Activated naive CD8-positive, alpha-beta T cell treated with anti-CD3 and anti-CD28 coated beads for 36 hours (primary cell): ENCODE measurements at places on chromosomes 12 and 14. TPM values are rescaled to one million over a fixed set of nuclear protein-coding genes. Genes with fewer than 3 reads are reported as not detected.

The GPATCH2L gene
- 36.1 TPM for total RNA-seq

DNA sequence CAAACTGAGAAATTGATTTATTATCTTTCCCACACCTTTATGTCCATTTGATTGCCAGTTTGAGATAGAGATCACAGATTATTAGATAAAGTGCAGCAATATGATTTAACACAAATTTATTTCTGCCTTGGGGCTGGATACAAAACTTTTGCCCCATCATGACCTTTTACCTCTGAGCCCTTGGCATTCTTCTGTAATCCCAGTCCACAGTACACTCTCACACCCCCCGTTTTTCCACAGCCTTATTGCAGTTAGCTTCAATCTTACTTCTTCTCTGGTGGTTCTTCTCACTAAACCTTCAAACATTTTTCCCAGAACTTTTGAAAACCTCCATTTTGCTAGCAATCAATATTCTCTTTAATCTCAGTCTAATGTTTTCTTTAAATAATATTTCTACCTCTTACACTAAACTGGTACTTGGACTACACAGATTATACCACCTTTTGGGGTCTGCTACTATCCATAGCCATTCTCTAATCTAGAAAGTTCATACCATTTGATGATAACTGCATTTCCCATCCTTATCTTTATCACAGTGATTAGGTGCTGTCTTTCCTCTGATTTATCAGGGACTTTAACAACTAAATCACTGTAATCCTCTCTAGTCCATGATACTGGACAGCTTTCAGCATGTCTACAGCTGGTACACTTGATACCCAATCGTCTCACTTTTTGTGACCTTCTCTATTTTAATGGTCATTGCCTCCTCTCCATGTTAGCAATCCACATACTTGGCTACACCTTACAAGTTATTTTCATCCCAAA is 186.7 kb upstream of the PDE3A start:
- no peak for DNase-seq
- no peaks in the 10 kb centered on the region for H3K27me3 ChIP-seq
- H3K36me3 ChIP-seq = no peaks in the 10 kb centered on the region
- no peaks in the 10 kb centered on the region for H3K4me1 ChIP-seq
- no peak overlapping the region for H3K27ac ChIP-seq
- no peak overlapping the region for H3K4me3 ChIP-seq

The SRGAP1 gene
- total RNA-seq = 0.18 TPM

DNA sequence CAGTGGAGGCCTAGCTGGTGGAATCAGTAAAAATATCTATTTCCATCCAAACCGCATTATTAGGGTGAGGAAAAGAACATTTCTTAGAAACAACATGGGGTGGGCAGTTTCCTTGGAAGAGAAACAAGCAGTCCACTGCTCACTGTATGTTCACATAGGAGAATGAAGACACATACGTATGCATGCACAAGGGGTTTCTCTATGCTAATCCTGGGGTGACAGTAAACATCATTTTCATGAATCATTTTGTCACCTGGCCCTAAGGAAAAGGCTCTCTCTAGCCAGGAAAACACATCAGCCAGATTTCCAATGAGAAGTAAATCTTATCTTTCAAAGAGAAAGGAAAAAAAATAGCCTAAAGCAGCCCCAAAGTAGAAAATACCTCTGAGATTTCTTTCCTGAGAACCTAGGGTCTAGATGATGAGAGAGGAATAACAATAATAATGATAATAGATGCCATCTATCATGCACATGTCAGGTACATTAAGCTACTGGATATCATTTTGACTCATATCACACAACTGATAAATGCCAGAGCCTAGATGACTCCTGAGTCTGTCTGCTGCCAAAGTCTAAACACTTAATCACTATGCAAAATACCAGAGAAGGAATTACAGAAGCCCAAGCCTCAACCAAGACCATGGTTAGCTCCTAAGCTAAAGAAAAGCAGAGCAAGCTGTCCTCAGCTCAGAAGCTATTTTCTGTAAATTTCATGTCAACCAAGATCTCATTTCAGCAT is 520.5 kb upstream of the TMPO start:
- no peaks in the 10 kb centered on the region for H3K36me3 ChIP-seq
- no peak overlapping the region for H3K27ac ChIP-seq
- H3K4me3 ChIP-seq = no peak overlapping the region
- peaks cover 3% of the 10 kb centered on the region for H3K27me3 ChIP-seq

DNA sequence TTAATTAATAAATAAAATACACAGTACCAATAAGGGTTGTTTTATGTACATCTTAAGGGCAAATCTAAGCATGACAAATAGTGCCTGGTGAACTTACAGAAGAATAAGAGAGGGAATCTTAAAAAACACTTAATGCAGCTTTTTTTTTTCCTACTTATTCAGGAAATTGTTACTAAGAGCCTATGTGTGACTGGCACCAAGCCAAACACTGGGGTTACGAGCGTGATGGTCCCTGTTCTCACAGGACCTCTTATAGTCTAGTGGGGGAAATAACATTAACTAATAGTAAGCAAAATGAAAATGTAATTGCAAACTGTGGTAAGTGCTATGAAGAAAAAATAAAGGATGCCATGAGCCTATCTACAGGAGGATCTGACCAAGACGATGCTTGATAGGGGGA is 53.6 kb downstream of the RTN1 start:
- H3K27me3 ChIP-seq = peaks cover 11% of the 10 kb centered on the region
- no peak overlapping the region for H3K4me3 ChIP-seq
- no peak for DNase-seq
- no peaks in the 10 kb centered on the region for H3K4me1 ChIP-seq
- H3K36me3 ChIP-seq = no peaks in the 10 kb centered on the region
- no peak overlapping the region for H3K27ac ChIP-seq

GRCh38 chr12:116141110-116141832 is 136.2 kb downstream of the MED13L start:
- DNase-seq = no peak
- no peak overlapping the region for H3K4me3 ChIP-seq
- peaks cover 4% of the 10 kb centered on the region for H3K36me3 ChIP-seq

The SLC25A47 gene
- not detected for total RNA-seq

The HNF1A gene
- total RNA-seq = not detected

GRCh38 chr12:64933791-64934190 is 109.3 kb downstream of the TBC1D30 start:
- H3K27me3 ChIP-seq = peaks cover 35% of the 10 kb centered on the region

DNA sequence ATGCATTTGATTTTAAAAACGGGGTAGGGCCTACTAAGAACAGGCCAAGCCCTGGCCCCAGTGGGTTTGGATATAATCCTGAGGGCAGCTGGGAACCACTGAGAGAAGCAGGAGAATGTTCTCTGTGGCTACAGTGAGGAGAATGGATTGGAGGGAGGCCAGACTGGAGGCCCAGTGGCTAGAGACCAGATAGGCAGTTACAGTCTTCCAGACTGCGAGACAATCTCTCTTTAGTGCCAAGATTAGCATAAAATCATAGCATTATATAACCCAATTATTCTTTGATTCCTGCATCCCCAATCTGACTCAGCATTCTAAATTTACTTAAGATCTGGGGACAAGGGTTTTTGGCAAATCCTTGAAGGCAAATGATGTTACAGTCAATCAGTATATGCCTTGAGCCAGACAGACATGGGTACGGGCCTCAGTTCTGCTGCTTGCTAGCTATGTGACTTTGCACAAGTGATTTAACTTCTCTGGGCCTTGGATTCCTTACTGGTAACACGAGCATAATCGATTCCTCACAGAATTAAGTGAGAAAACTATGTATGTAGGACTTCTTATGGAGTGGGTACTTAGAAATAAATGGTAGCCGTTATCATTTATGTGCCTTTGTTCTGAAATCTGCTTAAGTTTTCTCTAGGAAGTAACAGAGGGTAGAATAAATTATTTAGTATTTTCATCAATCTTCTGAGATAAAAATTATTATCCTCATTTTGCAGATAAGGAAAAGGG is 18.3 kb downstream of the NINJ2 start:
- no peak for DNase-seq
- H3K27ac ChIP-seq = no peak overlapping the region
- peaks cover 3% of the 10 kb centered on the region for H3K36me3 ChIP-seq
- peaks cover 39% of the 10 kb centered on the region for H3K4me1 ChIP-seq
- H3K27me3 ChIP-seq = no peaks in the 10 kb centered on the region

DNA sequence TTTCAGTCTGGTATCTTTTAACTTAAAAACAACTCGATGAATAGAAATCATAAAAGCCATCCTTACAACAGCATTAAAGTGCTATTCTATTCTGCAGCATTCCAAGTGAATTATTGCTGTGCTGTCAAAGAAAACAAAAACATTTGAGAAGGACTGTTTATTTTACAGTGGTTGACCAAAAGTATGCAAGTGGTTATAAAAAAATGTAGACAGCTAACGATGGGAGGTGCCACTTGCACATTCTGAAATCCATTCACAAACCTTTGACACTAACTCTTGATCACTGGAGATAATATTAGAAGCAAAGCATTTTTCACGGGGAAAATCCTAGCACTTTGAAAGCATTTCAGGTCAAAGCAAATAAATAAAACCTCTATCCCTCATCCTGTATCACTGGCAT is 55.6 kb downstream of the HMGA2 start:
- peaks cover 9% of the 10 kb centered on the region for H3K4me1 ChIP-seq
- no peak overlapping the region for H3K27ac ChIP-seq
- DNase-seq = no peak
- no peaks in the 10 kb centered on the region for H3K36me3 ChIP-seq
- H3K4me3 ChIP-seq = no peak overlapping the region
- H3K27me3 ChIP-seq = peaks cover 44% of the 10 kb centered on the region

DNA sequence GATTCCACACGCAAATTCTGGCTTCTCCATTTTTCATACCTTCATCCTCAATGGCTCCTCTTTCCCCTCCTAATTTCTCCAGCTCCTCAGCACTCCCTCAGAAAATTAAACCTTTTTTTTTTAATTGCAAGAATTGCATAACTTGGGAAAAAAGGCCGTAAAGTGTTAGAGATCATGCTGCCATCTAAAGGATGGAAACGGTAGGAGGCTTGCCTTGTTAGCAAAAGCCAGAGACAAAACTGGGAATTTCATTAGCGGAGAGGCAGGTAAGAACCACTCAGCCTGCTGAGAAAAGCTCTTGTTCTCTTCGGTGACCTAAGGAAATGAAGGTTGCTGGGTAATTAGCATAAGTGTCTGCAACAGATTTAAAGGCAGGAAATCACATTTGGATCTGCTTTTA is 204.3 kb downstream of the AEBP2 start:
- no peak overlapping the region for H3K4me3 ChIP-seq
- no peak overlapping the region for H3K27ac ChIP-seq
- peaks cover 11% of the 10 kb centered on the region for H3K36me3 ChIP-seq
- no peaks in the 10 kb centered on the region for H3K27me3 ChIP-seq

- H3K27ac ChIP-seq = no peak overlapping the region
- no peak overlapping the region for H3K4me3 ChIP-seq
- H3K36me3 ChIP-seq = peaks cover 7% of the 10 kb centered on the region
- H3K4me1 ChIP-seq = peaks cover 5% of the 10 kb centered on the region
These were observed 477.5 kb upstream of the RGS6 start for GRCh38 chr14:71454513-71455332.

GRCh38 chr14:50862036-50862570 is 9.8 kb upstream of the ABHD12B start:
- no peak for DNase-seq
- peaks cover 17% of the 10 kb centered on the region for H3K27me3 ChIP-seq
- H3K4me1 ChIP-seq = peaks cover 11% of the 10 kb centered on the region
- H3K27ac ChIP-seq = no peak overlapping the region
- H3K4me3 ChIP-seq = no peak overlapping the region

DNA sequence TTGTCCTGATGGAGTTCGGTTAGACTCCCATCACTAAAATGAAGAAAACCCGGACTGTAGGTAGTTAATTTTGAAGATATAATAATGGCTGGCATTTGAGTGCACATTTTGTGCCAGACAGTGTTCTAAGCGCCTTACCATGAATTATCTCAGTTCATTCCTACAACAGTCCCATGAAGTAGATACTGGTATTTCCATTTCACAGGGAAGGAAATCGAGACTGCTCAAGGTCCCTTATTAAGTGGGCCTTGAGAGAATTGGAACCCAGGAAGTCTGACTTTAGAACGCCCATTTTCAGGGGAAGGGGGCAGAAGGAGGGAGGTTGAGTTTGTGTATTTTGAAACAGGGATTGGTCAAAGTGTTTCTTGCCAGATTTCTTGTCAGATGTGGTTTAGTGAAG is 855 bp downstream of the MNAT1 start:
- H3K4me3 ChIP-seq = peak overlapping the region; percentile 99
- peaks cover 3% of the 10 kb centered on the region for H3K36me3 ChIP-seq
- H3K4me1 ChIP-seq = peaks cover 16% of the 10 kb centered on the region

The FOXG1 gene
- not detected for total RNA-seq

GRCh38 chr14:92680781-92681650 is 67.4 kb downstream of the LGMN start:
- peaks cover 66% of the 10 kb centered on the region for H3K36me3 ChIP-seq
- DNase-seq = peak; percentile 77
- H3K27ac ChIP-seq = peak overlapping the region; percentile 75

DNA sequence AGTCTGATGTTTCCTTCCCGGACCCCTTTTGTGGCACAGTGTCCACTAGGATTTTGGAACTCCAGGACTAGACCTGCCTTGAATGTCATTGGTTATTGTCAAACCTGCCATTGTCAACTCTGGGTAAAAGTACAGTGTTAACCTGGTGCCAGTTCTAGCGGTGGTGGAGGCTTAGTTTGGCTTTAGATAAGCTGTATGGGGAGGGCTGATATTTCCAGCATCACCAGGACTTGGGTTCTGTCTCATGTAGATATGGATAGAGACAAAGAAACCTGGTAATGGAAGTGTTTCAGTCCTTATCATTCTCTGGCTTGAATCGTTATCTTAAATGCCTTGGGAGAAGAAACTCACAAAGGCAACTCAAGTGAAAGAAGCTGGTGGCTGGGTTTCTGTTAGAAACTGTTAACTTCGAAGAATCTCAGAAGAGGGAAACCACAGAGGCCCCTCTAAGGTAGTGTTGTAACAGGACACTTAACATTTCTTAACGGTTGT is 10.6 kb downstream of the CHST11 start:
- peak overlapping the region; percentile 1 for H3K4me3 ChIP-seq
- no peaks in the 10 kb centered on the region for H3K27me3 ChIP-seq
- DNase-seq = no peak
- H3K4me1 ChIP-seq = peaks cover 74% of the 10 kb centered on the region

- peaks cover 38% of the 10 kb centered on the region for H3K36me3 ChIP-seq
- H3K4me3 ChIP-seq = peak overlapping the region; percentile 97
- peak overlapping the region; percentile 72 for H3K27ac ChIP-seq
- no peaks in the 10 kb centered on the region for H3K27me3 ChIP-seq
- no peak for DNase-seq
These were observed 2.0 kb downstream of the INTS13 start for GRCh38 chr12:26935636-26936378.
